Naive thymus-derived CD8-positive, alpha-beta T cell (primary cell): ENCODE measurements at places on chromosomes 5 and 9.

DNA sequence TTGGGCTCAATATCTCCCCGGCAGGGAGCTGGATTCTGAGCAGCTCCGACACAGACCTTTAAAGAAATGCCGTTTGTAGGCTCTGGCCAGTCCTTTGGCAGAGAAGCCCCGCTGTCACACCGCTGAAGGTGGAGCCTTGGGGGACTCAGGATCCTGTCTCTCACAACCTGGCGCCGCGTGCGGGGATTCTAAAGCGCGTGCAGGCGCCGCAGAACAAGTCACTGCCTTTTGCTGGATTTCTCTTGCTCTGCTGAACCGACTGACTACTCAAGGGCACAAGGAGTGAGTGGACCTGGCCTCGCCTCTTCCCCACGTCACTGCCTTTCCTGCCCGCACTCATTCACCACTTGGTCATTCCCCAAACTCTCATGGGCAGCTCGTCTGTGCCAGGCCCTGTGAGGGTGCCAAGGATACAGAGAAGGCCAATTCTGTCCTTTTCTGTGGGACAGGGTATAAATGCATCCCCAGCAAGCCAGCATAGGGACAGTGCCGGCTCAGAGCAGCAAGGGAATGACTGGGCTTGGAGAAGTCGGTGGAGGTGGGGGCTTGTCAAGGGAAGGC, 69.3 kb downstream of the CRB2 start:
- peaks cover 46% of the 10 kb centered on the region for H3K36me3 ChIP-seq
- peaks cover 4% of the 10 kb centered on the region for H3K4me1 ChIP-seq
- H3K27me3 ChIP-seq, result no peaks in the 10 kb centered on the region
- no peak for DNase-seq
- H3K27ac ChIP-seq, result no peak overlapping the region

- no peak for DNase-seq
- H3K4me3 ChIP-seq, result no peak overlapping the region
- no peaks in the 10 kb centered on the region for H3K36me3 ChIP-seq
- H3K27me3 ChIP-seq, result no peaks in the 10 kb centered on the region
- no peak overlapping the region for H3K27ac ChIP-seq
These were observed 3.1 kb downstream of the TMED9 start for GRCh38 chr5:177595026-177595585.

GRCh38 chr9:92159058-92159457, 43.8 kb upstream of the SPTLC1 start:
- H3K36me3 ChIP-seq, result peaks cover 1% of the 10 kb centered on the region
- H3K27me3 ChIP-seq, result peaks cover 16% of the 10 kb centered on the region
- no peak for DNase-seq
- H3K4me3 ChIP-seq, result no peak overlapping the region

GRCh38 chr5:107269678-107270077, 401.1 kb downstream of the EFNA5 start:
- no peak overlapping the region for H3K27ac ChIP-seq
- no peaks in the 10 kb centered on the region for H3K36me3 ChIP-seq
- DNase-seq, result no peak
- peaks cover 1% of the 10 kb centered on the region for H3K27me3 ChIP-seq

- H3K27ac ChIP-seq, result no peak overlapping the region
- peaks cover 43% of the 10 kb centered on the region for H3K36me3 ChIP-seq
- no peak overlapping the region for H3K4me3 ChIP-seq
These were observed 20.3 kb downstream of the QSOX2 start for GRCh38 chr9:136225366-136225747.

DNA sequence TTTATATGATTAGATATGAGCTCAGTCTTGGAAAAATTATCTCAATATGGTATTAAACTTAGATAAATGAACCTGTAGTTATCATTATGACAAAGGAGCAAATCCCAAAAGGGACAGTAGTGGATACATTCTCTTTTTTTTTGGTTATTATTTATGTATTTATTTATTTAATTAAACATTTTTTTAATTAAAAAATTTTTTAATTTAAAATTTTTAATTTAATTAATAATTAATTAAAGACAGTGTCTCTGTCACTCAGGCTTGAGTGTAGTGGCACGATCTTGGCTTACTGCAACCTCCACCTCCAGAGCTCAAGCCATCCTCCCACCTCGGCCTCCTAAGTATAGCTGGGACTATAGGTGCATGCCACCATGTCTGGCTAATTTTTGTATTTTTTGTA, 15.6 kb downstream of the ANKHD1 start:
- H3K27me3 ChIP-seq, result no peaks in the 10 kb centered on the region
- DNase-seq, result no peak
- no peak overlapping the region for H3K4me3 ChIP-seq
- no peak overlapping the region for H3K27ac ChIP-seq
- H3K36me3 ChIP-seq, result peaks cover 5% of the 10 kb centered on the region

DNA sequence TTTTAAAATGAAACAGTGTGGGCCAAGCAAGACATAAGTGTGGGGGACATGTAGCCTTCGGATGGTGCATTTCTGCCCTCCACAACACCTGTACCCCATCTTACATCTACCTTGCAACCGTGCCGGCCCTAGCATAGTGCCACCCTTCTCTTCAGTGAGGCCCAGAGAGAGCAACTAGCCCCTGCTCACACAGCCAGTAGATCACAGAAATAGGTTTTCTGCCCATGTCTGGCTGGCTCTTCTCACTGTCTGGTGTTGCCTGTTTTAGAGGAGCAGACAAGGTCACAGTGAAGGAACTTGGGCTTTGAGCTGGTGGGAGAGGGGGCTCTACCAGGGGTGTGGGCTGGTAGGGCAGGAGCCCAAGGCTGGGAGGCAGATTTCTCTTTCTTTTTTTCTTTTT, 11.1 kb downstream of the PDLIM7 start:
- H3K4me1 ChIP-seq, result no peaks in the 10 kb centered on the region
- no peak overlapping the region for H3K27ac ChIP-seq
- no peak overlapping the region for H3K4me3 ChIP-seq
- H3K36me3 ChIP-seq, result peaks cover 29% of the 10 kb centered on the region

- no peaks in the 10 kb centered on the region for H3K27me3 ChIP-seq
- H3K4me3 ChIP-seq, result no peak overlapping the region
- no peaks in the 10 kb centered on the region for H3K4me1 ChIP-seq
- no peaks in the 10 kb centered on the region for H3K36me3 ChIP-seq
- DNase-seq, result no peak
- no peak overlapping the region for H3K27ac ChIP-seq
These were observed 60.5 kb upstream of the ITGA2 start for GRCh38 chr5:52928689-52929088.

GRCh38 chr5:38291355-38291754, 33.0 kb downstream of the EGFLAM start:
- H3K27ac ChIP-seq, result no peak overlapping the region
- no peak for DNase-seq
- no peaks in the 10 kb centered on the region for H3K36me3 ChIP-seq
- H3K4me3 ChIP-seq, result no peak overlapping the region

GRCh38 chr5:76468635-76469425, 65.7 kb downstream of the IQGAP2 start:
- H3K4me3 ChIP-seq, result no peak overlapping the region
- H3K4me1 ChIP-seq, result peaks cover 57% of the 10 kb centered on the region
- no peak for DNase-seq
- peaks cover 42% of the 10 kb centered on the region for H3K36me3 ChIP-seq
- H3K27ac ChIP-seq, result peak overlapping the region; percentile 49

DNA sequence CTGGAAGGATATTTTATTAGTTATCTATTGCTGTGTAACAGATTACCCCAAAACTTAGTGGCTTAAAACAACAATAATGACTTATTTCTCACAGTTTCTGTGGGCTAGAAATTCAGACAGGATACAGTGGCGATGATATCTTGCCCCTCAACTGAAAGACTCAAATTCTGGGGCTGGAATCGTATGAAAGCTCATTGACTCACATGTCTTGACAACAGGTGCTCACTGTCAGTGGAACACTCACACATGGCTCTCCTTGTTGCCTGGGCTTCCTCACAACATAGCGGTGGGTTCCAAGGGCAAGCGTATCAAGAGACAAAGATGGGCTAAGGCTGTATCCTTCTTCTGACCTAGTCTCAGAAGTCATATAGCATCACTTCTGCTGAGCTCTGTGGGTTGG, 3.7 kb upstream of the GNPDA1 start:
- peak overlapping the region; percentile 64 for H3K4me3 ChIP-seq
- no peaks in the 10 kb centered on the region for H3K36me3 ChIP-seq
- no peak for DNase-seq
- H3K4me1 ChIP-seq, result peaks cover 67% of the 10 kb centered on the region
- no peaks in the 10 kb centered on the region for H3K27me3 ChIP-seq
- H3K27ac ChIP-seq, result peak overlapping the region; percentile 80

DNA sequence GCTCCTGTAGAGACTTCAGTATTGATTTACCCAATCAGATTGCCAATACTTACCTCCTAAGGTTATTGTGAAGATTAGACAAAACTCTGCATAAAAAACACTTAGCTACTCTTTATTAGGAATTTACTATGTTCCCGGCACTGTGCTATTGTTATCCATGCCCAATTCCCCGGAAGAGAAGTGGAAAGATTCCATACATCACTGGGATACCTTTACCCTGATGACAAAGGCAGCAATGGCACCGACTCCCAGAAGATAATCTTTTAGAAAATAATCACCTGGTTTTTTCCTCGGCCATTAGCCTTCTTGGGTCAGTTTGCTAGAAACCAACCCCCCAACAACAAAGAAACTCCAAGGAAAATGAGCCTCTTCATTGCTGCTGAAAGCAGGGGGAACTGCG, 226.0 kb downstream of the SNX18 start:
- no peak overlapping the region for H3K27ac ChIP-seq
- H3K4me3 ChIP-seq, result no peak overlapping the region
- no peak for DNase-seq
- peaks cover 4% of the 10 kb centered on the region for H3K27me3 ChIP-seq

DNA sequence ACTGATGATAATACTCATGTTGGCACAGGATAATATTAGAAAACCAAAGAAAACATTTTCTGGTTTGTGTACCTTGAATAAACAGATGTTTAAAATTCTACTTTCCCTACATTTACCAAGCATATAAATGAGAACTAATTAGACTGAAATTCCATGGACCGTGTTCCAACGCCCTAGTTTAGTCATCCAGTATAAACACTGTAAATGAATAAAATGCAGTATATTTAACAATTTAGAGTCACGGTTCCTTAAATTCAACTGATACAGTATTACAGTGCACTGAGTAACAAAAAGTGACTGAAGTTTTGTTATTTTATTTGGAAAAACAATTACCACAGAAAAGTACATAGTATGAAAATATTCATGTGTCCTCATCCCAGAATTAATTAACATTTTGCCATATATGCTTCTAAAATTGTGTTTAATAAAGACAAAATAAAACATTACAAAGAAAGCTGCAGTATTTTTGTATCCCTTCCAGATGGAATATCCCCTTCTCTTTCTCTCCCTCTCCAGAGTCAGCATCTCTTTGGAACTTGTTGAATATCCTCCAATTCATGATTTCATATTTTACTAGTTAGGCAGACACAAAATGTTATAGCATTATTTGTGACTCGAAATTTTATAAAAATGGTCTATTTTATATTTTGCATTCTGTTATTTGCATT, 112.5 kb downstream of the HMHB1 start:
- no peaks in the 10 kb centered on the region for H3K36me3 ChIP-seq
- no peak overlapping the region for H3K4me3 ChIP-seq
- no peak overlapping the region for H3K27ac ChIP-seq
- H3K27me3 ChIP-seq, result no peaks in the 10 kb centered on the region
- H3K4me1 ChIP-seq, result no peaks in the 10 kb centered on the region

DNA sequence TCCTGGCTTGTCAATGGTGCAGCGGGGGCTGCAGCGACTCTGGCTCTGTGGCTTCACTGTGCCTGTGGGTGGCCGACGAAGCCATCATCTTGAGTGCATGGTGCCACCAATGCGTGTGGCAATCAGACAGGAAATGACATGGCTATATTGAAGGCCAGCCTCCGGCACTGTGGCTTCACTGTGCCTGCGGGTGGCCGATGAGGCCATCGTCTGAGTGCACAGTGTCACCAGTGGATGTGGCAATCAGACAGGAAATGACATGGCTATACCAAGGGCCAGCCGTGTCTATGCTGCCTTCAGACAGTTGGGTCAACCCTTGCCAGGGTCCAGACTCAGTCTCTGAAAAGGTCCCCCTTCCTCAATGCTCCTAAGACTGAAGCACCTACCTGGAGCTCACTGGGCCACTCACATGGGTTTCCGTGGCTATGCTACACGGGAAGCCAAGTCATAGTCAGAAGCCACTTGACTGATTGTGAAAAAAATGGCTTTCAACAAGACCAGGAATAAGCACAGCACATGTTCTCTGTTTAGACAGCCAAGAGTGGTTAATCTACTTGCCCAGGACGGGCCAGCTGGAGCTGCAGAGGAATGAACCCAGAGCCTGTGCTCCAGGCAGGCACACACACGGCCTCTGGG, 67.5 kb upstream of the S1PR3 start:
- peak; percentile 22 for DNase-seq
- H3K27ac ChIP-seq, result no peak overlapping the region
- H3K27me3 ChIP-seq, result no peaks in the 10 kb centered on the region
- peaks cover 8% of the 10 kb centered on the region for H3K36me3 ChIP-seq
- H3K4me1 ChIP-seq, result peaks cover 66% of the 10 kb centered on the region
